ENCODE measurements at places on chromosomes 6 and 20. TPM values are rescaled to one million over a fixed set of nuclear protein-coding genes. Genes with fewer than 3 reads are reported as not detected.

- DNase-seq, result no peak
Measured at GRCh38 chr6:48714699-48715098, 603.7 kb upstream of the PTCHD4 start.

- DNase-seq, result no peak
Measured at GRCh38 chr6:111228094-111228493, 140.8 kb downstream of the SLC16A10 start.

- no peak for DNase-seq
Measured at GRCh38 chr6:22466665-22467245, 102.6 kb upstream of the HDGFL1 start.

GLP1R gene
- not detected for total RNA-seq

C2 gene
- total RNA-seq, result 451 TPM

All from left lobe of liver (tissue), 2 donors.